ENCODE measurements at places on chromosomes 6 and 20.

DNA sequence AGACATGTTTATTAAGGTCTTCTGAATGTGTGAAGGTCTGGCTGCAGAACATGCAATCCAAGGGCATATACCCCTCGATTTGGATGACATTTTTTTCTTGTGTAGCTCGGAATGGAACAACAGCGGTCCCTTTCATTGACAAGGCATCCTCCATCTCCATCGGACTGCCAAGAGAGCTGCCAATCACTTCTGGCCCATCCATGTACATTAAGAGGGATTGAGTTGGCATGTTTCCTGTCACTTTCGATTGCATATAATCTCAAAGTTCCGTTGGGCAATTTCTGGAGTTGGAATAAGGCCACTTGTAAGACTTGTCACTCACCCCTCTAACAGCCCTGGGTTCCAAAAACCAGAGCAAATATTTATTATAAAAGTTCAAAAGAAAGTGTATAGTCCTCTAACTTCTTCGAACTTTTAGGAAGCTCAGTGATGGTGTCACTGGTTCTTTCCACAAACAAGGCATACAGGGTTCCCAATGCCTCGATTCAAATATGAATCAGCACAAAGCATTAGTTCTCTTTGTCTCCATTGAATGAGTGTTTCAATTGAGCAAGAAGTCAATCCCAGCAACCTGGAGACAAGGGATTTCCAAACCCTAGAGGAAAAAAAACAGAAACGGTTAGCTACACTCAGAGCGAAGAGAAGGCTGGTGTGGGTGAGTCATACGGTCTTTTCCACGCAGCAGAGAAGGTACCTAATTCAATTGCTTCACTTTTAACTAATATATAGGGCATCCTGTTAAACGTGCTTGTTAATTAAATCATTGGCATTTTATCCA, 10.9 kb downstream of the ZNF217 start:
- DNase-seq = peak; percentile 29

- no peak for DNase-seq
Measured at GRCh38 chr20:1863296-1863695, 31.9 kb upstream of the SIRPA start.

GRCh38 chr20:14700639-14700960, 363.2 kb upstream of the FLRT3 start:
- DNase-seq = no peak

DNA sequence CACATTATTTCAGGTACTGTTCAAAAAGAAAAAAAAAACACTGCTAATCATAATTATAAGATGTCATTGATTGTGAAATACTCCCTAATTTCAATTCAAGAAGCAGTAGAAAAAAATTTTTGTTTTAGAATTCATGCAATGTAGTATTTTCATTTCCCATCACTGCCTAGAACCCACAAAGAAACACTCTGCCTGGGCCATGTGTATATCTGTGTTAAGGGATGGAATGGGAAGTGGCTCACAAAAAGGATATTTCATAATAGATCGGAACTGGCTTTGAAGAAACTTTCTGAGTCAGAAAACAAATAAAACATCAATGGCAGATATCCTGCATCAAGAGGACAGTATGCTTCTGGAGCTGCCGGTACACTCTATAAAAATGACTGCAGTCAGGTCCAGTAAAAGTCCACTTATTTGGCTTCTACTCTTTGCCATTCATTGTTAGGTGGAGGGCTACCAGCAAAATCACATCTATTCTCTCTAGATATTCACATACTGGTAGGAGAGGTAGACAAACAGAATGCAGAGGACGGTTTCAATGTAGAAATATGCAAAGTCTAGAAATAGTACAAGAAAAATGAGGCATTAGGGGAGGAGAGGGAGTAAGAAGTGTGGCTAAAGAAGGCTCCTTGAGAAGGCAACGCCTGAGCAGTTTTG, 135.0 kb upstream of the TNFAIP3 start:
- DNase-seq = no peak

DNA sequence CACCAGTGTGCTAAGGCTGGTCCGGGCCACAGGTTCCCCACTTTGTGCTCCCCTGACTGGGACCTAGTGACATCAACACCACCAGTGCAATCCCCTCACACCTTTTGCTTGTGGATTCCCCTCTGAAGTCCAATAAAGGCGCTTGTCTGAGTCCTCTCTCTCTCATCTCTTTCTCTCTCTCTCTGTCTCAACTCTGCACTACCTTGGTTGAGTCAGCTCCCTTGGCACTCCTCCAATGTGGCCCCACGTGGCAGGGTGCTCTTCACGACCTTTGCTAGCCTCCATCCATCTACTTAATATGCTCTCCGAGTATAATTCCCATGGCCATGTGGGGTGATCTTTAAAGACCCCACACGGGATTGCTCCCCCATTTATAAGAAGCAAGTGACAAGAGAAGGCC, 385.0 kb downstream of the CD83 start:
- DNase-seq = no peak

GRCh38 chr6:167100241-167100674, 22.6 kb upstream of the CCR6 start:
- DNase-seq = no peak

DNA sequence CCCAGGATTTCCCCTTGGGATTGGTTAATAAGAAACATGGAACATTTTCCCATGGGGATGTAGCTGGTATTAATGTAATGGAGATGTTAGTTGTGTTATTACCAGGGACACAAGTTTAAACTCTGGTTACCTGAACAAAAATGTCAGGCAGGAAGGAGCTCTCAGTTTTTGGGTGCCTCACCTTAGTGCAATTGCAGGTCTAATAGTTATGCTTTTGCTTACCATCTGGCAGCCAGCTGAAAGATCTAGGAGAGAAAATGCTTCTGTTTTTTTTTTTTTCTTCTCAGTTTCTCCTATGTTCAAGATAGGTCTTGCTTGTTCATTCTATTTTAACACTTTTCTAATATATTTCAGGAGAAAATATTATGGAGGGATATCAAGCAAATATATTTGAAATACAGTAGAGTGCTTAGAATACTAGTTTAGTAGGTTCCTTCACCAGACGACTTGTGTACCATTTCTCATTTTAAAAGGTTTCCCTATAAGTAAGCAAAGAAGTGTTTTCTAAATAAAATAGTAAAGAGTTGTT, 4.2 kb upstream of the UBE2J1 start:
- no peak for DNase-seq

DNA sequence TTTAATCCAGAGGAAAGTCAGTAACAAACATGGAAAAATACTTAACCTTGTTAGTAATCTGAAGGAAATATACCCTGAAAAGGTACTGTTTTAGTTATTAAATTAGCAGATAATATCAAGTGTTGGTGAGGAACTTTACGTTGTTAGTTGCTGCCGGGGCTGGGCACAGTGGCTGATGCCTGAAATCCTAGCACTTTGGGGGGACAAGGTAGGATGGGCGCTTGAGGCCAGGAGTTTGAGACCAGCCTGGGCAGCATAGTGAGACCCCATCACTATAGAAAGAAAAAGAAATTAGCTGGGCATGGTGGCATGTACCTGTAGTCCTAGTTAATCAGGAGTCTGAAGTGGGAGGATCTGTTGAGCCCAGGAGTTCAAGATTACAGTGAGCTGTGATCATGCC, 72.7 kb upstream of the DYNLRB1 start:
- DNase-seq = no peak

- no peak for DNase-seq
Measured at GRCh38 chr6:170047823-170048222, 243.1 kb downstream of the DLL1 start.

DNA sequence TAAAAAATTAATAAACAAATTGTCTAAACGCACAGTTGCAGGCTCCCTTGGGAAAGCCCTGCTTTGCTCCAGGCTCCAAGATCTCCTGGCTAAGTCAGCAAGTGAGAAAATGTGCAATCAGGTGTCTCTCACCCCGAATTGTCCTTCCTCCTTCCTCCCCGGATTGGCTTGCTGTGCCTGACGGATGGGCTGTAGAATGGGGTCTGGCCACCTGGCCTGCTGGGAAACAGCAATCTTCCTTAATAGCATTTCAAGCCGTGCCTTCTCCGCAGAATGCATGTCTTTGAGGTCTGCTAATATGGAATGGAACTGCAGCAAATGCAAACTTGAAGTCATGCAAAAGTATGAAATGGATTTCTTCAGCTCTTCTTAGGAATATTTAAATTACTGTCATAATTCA, 43.7 kb upstream of the CDKAL1 start:
- DNase-seq = no peak

GRCh38 chr20:58965270-58966064, 15.6 kb upstream of the NELFCD start:
- no peak for DNase-seq

DNA sequence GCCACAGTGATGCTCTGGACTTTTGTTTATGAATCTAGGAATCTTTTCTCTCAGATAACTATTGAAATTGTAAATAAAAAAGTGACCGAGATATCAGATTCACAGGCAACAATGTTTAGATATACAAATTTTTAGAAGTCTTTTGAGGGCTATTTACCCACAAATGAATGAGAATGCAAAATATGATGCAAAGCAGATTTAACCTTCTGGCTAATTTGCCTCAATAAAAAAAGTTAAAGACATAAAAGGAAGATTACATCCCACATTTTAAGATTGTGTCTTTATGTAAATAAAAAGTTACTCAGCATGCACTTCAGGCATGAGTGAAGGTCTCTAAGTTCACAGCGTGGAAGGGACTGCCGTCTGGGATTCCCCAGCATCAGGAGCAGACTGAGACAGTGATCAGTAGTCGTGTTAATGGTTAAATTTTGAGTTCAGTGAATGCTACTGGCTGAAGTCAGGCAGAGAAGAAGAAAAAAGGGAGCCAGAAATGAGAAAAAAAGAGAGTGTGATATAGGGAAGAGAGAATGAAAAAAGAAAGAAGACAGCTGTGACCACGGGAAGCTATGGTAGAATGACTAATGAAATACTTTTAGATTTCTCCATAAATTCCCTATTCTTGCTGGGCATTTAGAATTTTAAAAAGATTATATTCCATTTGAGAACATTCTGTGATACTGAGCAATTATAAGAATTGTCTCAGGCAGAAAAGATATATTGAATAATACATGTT, 93.6 kb downstream of the MYB start:
- no peak for DNase-seq

- DNase-seq = no peak
Measured at GRCh38 chr6:150925976-150926375, 60.5 kb downstream of the MTHFD1L start.

DNA sequence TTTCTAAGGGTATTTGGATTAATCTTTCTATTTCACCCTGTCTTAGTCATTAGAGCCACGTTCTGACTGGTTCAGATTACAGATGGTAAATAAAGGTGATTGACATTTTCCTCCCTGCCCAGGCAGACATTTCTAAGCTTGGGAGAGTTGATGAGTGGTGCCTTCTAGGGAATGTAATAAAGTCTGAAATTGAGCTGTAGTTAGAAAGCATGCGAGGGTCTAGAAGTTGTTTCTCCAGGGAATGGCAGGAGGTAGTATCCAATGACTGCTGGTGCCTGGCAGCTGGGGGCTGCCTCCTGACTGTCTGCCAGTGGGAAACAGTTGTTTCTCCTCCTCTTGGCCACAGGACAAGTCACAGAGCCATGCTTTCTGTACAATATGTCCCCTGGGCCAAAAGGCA, 14.6 kb downstream of the EDN3 start:
- no peak for DNase-seq

GRCh38 chr6:119078376-119079282, at the start of gene FAM184A:
TSS of gene FAM184A (minus strand) at chr6:119078664. CDS start at chr6:119078299, 365 bp downstream.
- DNase-seq = peak; percentile 74

DNA sequence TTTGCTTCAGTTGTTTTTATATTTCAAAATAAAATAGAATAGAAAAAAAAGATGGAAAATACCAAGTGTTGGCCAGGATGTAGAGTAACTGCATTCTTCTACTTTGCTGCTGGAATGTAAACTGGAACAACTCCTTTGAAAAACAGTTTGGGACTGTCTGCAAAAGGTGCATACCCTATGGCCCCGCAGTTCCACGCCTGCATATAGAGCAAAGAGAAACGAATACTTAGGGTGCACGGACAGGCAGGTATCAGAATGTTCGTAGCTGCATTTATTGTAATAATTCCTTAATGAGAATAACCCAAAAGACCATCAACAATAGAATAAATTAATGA, 603 bp upstream of the RAB23 start:
- DNase-seq = no peak

DNA sequence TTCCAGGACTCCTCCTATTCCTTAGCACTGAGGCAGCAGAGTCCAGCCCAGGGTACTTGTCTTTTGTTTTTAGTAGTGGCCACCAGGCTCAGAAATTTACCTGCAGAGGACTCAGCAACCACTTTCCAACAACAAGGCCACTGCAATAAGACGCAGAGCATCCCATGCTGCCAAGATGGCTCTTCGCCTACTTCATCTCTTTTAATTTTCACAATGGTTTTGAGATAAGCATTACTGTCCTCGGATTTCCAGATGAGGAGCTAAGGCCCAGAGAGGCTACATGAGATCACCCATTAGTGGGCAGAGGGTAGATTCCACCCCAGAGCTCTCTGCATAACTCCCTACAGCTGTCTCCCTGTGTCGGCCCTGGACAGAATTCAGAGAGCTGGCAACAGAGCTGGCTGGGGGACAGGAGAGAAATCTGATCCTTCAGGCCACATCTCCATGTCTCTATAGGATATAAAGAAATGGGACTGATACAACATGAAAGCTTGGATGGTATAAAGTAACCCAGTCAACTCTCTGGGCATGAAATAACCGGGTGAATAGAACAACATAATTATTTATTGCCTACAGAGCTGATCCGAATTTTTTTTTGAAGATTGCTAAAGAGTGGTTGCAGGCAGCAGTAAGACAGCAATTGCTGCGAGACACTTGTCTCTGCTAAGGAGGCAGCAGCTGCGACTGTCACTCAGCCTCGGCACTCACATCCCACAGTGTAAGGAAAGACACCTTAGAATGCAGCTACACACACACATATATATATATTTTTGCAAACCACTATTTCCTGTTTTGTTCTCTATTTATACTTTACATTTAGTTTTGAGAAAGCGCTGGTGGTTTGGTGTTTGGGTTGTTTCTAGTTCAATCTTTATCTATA, 37.2 kb downstream of the SCML4 start:
- DNase-seq = no peak

GRCh38 chr6:135465903-135466302, 31.6 kb downstream of the AHI1 start:
- DNase-seq = no peak

DNA sequence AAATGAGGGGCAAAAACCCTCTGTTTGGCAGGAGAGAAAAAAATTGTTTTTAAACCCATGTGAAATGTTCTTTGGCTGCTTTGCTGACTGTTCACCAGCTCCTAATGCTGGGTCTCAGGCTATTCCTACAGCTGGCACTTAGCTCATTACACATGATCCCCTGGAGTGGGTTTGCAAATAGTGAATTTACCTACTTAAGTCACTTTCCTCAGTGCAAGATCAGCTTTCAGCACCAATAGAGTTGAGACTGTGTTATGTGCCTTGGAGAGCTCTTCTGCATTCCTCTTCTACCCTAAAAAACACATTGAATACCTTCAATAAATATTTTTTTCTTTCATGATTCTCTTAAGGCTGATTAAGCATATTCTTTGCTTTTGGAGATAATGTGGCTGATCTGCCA, 58.4 kb upstream of the PRDM1 start:
- DNase-seq = no peak

- DNase-seq = peak; percentile 19
Measured at GRCh38 chr20:17709361-17710293, 9.9 kb downstream of the BANF2 start.

Measured in tibial artery (tissue), 4 donors.